Activated T-cell treated with anti-CD3 and anti-CD28 coated beads for 1 hour (primary cell): ENCODE measurements at places on chromosomes 5 and 9.

DNA sequence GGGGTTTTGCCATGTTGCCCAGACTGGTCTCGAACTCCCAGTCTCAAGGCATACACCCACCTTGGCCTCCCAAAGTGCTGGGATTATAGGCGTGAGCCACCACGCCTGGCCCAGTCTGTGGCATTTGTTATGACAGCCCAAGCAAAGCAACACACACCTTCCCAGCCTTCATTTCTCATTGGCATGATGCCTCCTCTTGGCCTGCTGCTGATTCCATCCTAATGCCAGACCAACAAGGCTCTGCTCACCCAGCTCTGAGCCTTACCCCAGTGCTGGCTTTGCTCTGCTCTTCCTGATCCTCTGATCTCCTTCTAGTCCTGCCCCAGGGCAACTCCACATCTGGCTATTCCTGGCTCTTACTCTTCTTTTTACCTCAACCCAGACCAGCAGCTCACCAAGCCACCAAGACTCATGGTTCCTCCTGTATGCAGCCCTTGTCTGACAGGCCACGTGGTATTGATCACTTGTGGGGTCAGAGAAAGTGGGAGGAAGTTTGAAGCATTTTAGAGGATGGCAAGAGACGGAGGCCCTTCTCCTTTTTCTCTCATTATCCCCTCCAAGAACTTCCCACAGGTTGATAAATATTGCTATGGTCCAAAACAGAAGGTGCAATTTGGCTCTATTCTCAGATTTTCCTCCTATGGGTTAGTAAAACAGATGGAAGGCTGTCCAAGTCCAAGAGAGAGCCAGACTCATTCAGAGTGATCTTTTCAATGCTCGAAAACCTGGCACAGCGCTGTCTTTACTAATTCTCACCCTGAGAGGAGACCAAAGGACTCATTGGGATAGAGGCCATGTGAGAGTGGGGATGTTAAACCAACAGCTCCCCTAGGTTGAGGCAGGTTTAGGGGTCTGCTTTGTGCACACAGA lies 958 bp downstream of the CD180 start:
- DNase-seq, result no peak

GRCh38 chr9:117233016-117233415 lies 181.8 kb downstream of the ASTN2 start:
- DNase-seq, result no peak

DNA sequence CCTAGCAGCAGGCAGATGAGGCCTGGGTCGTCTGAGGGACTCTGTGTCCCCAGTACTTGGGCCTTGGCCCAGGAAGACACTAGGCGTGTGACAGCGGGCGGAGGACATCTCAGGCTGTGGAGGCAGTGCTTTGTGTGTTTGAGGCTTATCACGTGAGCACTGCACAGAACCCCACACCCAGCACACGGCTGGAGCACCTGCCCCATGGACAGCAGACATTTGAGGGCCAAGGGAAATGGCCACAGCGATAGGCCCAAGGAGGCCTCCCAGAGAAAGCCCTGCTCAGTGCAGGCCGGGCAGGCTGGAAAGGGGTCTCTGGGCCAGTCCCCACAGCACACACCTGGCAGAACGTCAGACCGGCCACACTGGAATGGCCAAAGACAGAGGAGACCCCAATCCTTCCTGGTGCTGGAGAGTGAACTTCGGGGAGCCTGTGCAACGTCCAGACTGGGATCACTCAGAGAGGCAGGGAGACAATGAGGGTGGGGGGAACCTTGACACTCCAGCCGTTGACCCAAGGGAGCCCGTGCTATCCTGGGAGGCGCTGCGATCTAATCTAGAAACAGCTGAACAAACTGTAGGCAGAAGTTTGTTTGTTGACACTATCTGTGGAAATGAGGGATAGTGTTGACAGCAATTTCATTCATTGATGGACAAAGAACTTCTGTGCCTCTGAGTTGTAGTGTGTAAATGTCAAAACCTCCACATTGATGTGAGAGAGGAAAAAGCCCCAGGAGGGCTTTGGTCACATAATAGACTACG lies 19.6 kb upstream of the FLT4 start:
- DNase-seq, result no peak

- DNase-seq, result no peak
Observed at GRCh38 chr5:145158730-145159129, 676.4 kb downstream of the PRELID2 start.

GRCh38 chr5:158614951-158615350 lies 484.8 kb downstream of the EBF1 start:
- no peak for DNase-seq

DNA sequence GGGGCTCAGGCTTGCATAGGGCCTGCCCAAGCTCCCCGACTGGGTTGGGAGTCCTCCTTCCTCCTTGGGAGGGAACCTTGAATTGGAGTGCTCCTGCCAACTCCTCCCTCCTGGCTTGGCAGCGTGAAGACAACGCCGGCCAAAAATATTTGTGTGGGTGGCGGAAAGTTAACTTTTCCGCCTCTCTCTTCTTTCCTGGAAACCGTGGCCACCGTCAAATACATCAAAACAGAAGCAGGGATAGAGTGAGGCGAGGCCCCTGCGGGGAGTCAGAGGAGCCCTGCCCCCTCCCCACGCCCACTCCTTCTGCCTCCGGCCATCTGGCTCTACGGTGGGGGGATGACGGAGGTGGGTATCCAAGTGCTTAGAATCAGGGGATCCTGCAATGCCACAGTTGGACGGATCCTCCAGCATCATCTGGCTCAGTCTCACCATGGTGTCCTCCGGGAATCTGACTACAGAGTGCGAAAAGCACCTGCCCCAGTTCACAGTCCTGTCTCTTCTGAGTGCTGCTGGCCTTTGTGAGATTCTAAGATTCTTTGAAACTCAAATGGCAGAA lies 25.2 kb upstream of the SYNPO start:
- DNase-seq, result no peak

- no peak for DNase-seq
Observed at GRCh38 chr5:77418162-77418561, 74.0 kb downstream of the WDR41 start.

- no peak for DNase-seq
Observed at GRCh38 chr5:147018812-147019211, 140.3 kb upstream of the PPP2R2B start.

DNA sequence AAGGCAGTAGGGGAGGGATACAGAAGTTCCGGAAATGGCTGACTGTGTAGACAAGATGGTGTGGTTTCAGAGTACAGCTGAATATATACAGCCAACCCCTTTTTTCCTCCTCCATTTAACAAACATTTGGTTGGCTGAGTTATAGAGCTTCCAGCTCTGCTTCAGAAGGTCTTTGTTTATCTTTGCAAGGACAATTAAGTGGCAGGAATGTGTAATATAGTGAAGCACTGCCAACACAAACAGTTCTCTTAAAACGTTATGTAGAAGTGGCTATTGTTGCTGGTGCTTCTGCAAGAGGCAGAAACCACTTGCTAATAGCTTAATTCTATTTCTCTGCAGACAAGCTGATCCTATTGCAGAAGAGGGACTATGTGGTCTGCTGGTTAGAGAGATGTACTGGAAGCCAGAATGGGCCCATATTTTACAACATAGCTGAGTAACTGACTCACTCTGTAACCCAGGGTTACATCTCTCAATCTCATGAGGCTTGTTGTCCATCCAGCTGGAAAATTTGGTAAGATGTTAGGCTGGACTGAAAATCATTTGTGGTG lies 62.7 kb upstream of the OSMR start:
- DNase-seq, result no peak

DNA sequence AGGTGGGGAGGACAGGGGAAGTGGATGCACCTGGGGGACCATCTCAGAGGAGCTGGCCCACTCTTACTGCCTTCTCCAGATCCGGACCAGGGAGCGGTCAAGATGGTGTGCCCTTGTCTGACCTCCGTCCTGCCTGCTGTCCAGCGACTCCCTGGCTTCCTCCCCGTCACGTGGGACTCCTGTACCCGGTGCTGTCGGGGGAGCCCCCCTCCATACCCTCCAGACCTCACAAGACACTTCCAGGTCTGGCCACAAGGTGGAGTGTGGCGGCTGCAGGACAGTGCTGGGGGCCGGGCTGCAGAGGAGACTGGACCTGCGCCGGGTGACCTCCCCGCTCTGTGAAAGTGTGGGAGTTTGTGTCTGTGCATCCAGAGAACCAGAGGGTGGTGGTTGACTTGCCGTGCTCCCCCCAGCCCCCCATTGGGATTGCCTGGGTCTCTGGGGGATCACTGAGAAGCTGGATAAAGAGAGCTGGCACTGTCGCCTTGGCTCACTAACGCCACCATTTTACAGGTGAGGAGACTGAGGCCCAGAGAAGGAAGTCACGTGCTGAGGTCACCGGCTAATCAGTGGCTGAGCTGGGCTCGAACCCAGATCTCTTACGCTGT lies 1.9 kb upstream of the CRB2 start:
- peak; percentile 40 for DNase-seq

DNA sequence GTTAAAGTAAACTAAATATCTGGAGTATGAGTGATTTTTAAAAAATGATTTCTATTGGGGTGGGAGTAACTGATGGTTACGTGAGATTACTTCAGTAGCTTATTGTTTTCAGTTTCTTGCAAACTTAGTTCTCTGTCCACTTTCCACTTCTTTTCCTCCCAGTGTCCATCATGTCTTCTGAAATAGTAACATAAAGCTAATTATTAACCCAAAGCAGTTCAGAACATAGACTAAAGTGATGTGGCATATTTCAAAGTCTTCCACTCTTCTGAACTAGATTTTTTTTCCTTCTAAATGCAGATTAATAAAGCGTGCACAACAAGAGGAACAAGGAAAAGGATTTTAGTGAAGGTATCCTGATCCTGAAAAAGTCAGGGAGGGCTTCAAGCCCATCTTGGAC lies 114.1 kb downstream of the MAN2A1 start:
- DNase-seq, result no peak

DNA sequence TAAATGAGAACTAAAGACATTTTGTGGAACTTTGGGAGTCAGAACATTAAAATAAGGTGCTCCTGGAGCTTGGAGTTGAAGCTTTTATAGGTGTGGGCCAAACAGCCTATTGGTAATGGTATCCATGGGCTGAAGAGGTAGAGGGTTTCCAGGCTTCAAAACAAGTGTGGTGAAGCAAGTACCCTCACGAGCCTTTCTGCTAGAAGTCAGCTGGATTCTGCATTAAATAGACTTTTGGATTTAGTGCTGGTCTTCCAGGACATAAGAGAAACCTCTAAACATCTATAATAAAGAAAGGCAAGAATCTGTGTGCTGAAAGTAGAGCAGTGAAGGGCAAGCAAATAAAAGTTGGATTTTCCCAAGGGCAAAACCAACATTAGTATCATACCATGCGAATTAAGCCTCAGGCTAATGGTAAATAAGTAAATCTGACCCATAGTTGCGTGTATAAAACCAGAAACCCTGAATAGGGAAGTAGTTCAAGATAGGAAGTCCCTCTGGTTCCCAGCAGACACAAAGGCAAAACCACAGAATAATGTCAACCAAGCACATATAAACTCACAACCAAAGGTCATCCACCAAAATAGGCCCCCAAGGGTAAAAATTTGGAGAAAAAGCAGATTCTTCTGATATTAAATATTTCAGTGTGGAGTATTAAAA lies 306.3 kb downstream of the TLE4 start:
- DNase-seq, result no peak
